Mammary epithelial cell (primary cell): ENCODE measurements at places on chromosomes 4 and X. TPM values are rescaled to one million over a fixed set of nuclear protein-coding genes. Genes with fewer than 3 reads are reported as not detected.

The PLAC1 gene
- total RNA-seq, result 0.50 TPM

The MUC7 gene
- total RNA-seq, result not detected in 2 replicates

The KLHL4 gene
- under 0.01 TPM for total RNA-seq

The FAT1 gene
- 638 and 773 TPM in 2 replicates for total RNA-seq

The CT45A8 gene
- not detected for total RNA-seq

The CLGN gene
- under 0.01 TPM for total RNA-seq

The MAGEB10 gene
- total RNA-seq, result not detected

The RTL3 gene
- not detected for total RNA-seq

The OTC gene
- not detected for total RNA-seq

The SH2D1A gene
- not detected in 2 replicates for total RNA-seq

The GLRB gene
- 3.7 TPM for total RNA-seq

The PDE5A gene
- 4.3 and 5.3 TPM in 2 replicates for total RNA-seq

The TEX13C gene
- not detected for total RNA-seq

The ANK2 gene
- 6.9 and 9.9 TPM in 2 replicates for total RNA-seq

The PAGE4 gene
- not detected for total RNA-seq

The DCAF12L2 gene
- total RNA-seq, result not detected in 2 replicates

The GAGE12F gene
- total RNA-seq, result not detected in 2 replicates

The CENPVL1 gene
- not detected for total RNA-seq

The CSAG3 gene
- not detected in 2 replicates for total RNA-seq

The TGIF2LX gene
- total RNA-seq, result not detected in 2 replicates

The FAM184B gene
- total RNA-seq, result 5.5 TPM

The AMELX gene
- not detected in 2 replicates for total RNA-seq

The KIAA1210 gene
- total RNA-seq, result under 0.01 TPM

The SORBS2 gene
- 2.5 and 5.6 TPM in 2 replicates for total RNA-seq

The SMPX gene
- not detected in 2 replicates for total RNA-seq

The HTR2C gene
- total RNA-seq, result under 0.01 TPM

The SOX3 gene
- not detected for total RNA-seq

The PRSS12 gene
- 70.8 TPM for total RNA-seq

The ARR3 gene
- total RNA-seq, result not detected in 2 replicates

The AWAT2 gene
- total RNA-seq, result 0.33 TPM

The GK gene
- total RNA-seq, result 11.8 TPM

The SPOCK3 gene
- total RNA-seq, result not detected in 2 replicates

The ZAR1 gene
- not detected in 2 replicates for total RNA-seq

The PGRMC2 gene
- 28.0 TPM for total RNA-seq

The ITIH6 gene
- not detected for total RNA-seq

The SPANXN2 gene
- not detected for total RNA-seq

The ADH1C gene
- total RNA-seq, result not detected

The LSM6 gene
- 10.5 TPM for total RNA-seq

The TRIM60 gene
- total RNA-seq, result not detected in 2 replicates

The ASMTL gene
- total RNA-seq, result 8.8 and 9.1 TPM in 2 replicates

The USP26 gene
- not detected in 2 replicates for total RNA-seq

The HPGDS gene
- not detected for total RNA-seq

The F11 gene
- not detected for total RNA-seq

The ALB gene
- not detected in 2 replicates for total RNA-seq

The NDNF gene
- total RNA-seq, result not detected in 2 replicates
